ENCODE measurements at places on chromosomes 1 and 21.
A peak's percentile ranks its signal among the peaks of the same experiment; 100 is the strongest.

- no peak overlapping the region for H3K4me3 ChIP-seq
- peaks cover 51% of the 10 kb centered on the region for H3K36me3 ChIP-seq
- no peaks in the 10 kb centered on the region for H3K4me1 ChIP-seq
- no peak overlapping the region for H3K27ac ChIP-seq
- DNase-seq, result peak; percentile 13
- H3K27me3 ChIP-seq, result no peaks in the 10 kb centered on the region
These were observed 23.9 kb downstream of the DNAJC8 start for GRCh38 chr1:28208818-28209441.

GRCh38 chr1:240109130-240109529, 17.4 kb downstream of the FMN2 start:
- no peak overlapping the region for H3K27ac ChIP-seq
- H3K4me3 ChIP-seq, result no peak overlapping the region
- H3K27me3 ChIP-seq, result no peaks in the 10 kb centered on the region

DNA sequence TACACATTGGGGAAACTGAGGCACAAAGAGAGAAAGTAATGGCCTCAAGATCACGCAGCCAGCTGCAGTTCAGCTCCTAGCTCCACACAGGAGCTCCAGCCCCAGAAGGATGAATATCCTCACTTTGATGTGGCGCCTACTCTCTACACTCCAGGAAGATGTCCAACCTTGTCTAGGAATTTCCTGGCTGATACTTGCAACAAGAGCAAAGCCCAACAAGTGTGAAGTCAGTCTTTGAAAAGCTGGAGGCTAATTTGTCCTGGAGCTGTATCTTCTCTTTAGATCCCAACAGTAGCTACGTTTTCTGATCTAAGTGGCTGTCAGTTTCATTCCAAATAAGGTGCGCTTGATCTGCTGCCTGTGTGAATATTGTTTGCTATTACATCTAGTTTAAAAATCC, 344.9 kb downstream of the PTPRU start:
- no peak for DNase-seq
- no peaks in the 10 kb centered on the region for H3K4me1 ChIP-seq
- H3K4me3 ChIP-seq, result no peak overlapping the region

GRCh38 chr1:44213222-44214112, at the start of gene DMAP1:
DMAP1 (plus strand) TSS chr1:44213471; CDS start chr1:44213754, 283 bp downstream.
- peak within 1 kb of the TSS; percentile 77 for H3K27ac ChIP-seq
- DNase-seq, result peak; percentile 73
- H3K4me3 ChIP-seq, result peak within 1 kb of the TSS; percentile 87
- H3K4me1 ChIP-seq, result peaks cover 7% of the 10 kb centered on the region
- H3K27me3 ChIP-seq, result no peaks in the 10 kb centered on the region
- peaks cover 15% of the 10 kb centered on the region for H3K36me3 ChIP-seq

GRCh38 chr1:171807556-171807955, 26.1 kb downstream of the METTL13 start:
- H3K27ac ChIP-seq, result no peak overlapping the region
- H3K27me3 ChIP-seq, result no peaks in the 10 kb centered on the region
- H3K4me1 ChIP-seq, result no peaks in the 10 kb centered on the region

GRCh38 chr1:37481289-37482003, 7.1 kb downstream of the ZC3H12A start:
- no peaks in the 10 kb centered on the region for H3K27me3 ChIP-seq
- H3K36me3 ChIP-seq, result peaks cover 59% of the 10 kb centered on the region
- H3K27ac ChIP-seq, result peak overlapping the region; percentile 99
- H3K4me3 ChIP-seq, result no peak overlapping the region

DNA sequence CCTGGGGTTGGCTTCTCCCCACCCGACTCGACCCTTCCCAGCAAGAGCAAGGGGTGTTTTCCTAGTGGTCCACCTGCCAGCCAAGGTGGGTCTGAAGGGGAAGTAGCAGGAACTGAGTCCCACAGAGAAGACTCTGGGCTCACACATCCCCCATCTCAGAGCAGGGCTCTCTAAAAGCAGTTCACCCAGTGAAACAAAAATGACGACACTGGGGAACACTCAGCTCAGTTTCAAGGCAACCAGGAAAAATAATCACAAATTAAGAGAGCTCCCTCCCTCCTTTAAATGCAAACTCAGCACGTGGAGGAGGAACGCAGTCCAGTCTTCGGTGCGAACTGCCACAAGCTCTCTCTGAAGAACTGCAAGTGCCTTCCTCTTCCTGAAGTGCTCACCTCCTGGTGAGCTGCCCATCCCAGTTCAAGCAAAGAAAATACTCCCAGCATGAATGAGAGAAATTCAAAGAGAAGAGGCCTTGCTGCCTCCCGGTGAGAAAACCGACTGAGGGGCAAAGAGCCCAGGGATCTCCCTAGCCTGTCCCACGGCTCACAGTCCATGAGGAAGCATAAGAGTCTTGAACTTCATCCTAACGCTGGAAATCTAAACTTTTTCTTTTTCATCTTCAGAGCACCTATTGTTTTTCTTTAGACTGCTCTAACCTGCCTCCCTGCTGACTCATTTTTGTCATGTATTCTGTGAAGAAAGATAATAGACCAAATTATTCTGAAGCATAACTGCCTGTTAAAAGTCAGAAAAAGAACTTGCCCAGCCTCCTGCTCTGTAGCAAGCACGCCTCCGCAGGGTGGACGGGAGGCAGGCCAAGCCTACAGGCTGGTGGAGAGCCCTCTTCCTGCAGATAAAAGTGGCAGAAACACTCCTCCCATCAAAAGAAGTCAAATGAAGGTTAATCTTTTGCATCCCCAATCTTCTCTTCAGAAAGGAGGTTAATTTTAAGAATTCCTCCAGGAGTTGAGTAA, 281.4 kb downstream of the HHIPL2 start:
- DNase-seq, result no peak
- no peaks in the 10 kb centered on the region for H3K27me3 ChIP-seq
- H3K4me3 ChIP-seq, result no peak overlapping the region

DNA sequence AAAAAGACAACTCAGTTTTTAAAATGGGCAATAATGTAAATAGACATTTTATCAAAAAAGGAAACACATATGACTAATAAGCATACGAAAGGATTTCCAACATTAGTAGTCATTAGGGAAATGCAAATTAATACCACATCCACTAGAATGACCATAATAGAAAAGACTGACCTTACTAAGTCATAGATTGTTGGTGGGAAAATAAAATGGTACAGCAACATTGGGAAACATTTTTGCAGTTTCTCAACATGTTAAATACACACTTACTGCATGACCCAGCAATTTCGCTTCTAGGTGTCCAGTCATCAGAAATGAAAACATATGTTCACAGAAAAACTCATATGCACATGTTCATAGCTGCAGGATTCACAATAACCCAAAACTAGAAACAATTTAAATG, 29.9 kb upstream of the SLC44A3 start:
- no peak for DNase-seq
- no peaks in the 10 kb centered on the region for H3K36me3 ChIP-seq
- no peaks in the 10 kb centered on the region for H3K4me1 ChIP-seq
- H3K27me3 ChIP-seq, result no peaks in the 10 kb centered on the region

- H3K27me3 ChIP-seq, result no peaks in the 10 kb centered on the region
- no peaks in the 10 kb centered on the region for H3K4me1 ChIP-seq
- DNase-seq, result no peak
- H3K4me3 ChIP-seq, result no peak overlapping the region
- no peaks in the 10 kb centered on the region for H3K36me3 ChIP-seq
These were observed 436.9 kb downstream of the PRDM2 start for GRCh38 chr1:14136881-14137280.

All from effector memory CD4-positive, alpha-beta T cell (primary cell).